Body of pancreas (tissue), 4 donors: ENCODE measurements at places on chromosomes 12 and 14. TPM values are rescaled to one million over a fixed set of nuclear protein-coding genes. Genes with fewer than 3 reads are reported as not detected.

- no peak for DNase-seq
Measured at GRCh38 chr12:8907513-8907912, 6.8 kb upstream of the PHC1 start.

DNA sequence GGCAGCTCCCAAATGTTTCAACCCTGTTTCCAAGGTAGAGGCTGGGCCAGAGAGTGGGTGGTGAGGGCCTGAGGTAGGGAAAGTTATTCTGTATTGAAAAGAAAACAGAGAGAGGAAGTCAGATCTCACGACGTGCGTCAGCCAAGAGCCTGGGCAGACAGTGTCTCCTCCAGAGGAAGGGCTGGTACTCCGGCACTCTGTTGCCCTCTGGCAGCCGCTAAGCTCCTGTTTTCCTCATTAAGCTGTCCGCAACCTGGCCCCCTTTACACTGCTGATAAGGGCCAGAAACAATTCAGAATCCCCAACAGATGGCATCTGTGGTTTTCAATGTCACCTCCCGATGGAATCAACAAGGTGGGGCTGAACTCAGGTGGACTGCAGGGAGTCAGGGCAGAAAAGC lies 26.0 kb upstream of the LTBP2 start:
- DNase-seq, result peak; percentile 28

DNA sequence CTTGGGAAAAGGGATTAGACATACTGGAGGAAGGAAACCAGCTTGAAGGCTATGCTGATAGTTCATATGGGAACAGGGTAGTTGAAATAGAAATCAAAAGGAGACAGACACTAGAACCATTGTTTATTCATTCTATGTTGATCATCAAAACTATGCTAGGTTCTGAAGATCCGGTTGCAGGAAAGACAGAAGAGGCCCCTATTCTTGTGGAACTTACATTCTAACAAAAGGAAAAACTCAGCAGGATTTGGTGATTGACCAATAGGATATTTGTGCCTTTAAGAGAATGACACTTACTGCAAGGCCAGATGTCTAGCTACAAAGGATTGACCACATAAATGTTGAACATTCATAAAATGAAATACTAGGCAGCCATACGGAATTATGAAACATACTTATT lies 179.2 kb downstream of the AKAP6 start:
- no peak for DNase-seq

The SLC17A8 gene
- total RNA-seq, result not detected

The VSX2 gene
- total RNA-seq, result not detected

The KRT73 gene
- 1.3 TPM for total RNA-seq

DNA sequence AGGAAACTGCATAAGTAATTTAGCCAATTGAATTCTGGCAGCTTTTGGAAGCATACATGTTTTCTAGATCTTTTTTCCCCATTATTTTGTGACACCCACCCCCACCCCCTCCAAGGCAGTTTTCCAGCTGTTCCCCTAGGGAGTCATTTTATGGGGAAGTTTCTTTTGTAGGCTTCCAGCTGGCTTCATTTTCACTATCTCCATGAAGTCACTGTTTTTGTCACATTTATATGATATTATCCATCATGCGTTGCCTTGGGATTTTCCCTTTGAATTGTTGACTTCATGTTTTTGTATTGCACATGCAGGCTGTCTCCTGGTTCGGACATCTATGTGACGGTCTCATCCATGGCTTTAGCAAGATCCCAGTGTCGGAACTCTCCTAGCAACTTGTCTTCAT lies 233.6 kb upstream of the RGS6 start:
- DNase-seq, result no peak

DNA sequence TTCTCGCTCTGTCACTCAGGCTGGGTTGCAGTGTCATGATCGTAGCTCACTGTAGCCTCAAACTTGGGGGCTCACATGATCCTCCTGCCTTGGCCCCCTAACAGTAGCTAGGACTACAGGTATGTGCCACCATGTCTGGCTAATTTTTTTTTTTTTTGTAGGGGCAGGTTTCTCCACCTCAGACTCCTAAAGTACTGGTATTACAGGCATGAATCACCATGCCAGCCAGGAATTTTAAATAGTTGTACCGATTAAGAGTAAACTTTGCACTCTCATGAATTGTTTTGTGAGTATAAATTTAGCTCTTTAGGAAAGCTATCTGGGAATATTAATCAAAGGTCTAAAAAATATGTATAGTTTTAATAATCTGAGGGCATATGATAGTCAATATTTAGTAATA lies 25.5 kb downstream of the YEATS4 start:
- no peak for DNase-seq

The AQP2 gene
- total RNA-seq, result not detected

The PLD4 gene
- total RNA-seq, result not detected

- DNase-seq, result no peak
Measured at GRCh38 chr12:69015831-69016230, 82.9 kb upstream of the CPM start.

DNA sequence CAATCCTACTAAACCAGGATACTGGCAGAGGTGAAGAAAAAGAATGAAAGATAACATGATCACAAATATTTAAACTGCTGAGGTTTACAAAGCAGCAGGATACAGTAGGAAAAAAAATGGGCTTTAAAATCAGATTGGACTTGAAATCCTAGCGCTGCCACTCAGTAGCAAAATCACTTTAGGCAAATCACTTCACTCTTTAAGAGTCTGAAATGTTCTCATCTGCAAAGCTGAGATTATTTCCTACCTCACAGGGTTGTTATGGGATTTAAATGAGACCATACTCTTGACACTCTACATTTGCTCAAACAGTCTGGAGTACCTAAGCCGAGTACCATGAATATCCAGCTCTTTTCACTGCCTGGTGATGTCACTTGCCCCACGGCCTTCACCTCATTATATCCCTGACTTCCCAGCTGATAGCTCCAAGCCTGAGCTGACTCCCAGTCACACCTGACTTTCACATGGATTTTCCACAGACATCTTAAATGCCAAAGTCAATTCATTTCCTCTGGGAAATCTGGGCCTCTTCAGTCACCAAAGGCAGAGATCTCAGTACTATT lies 60.2 kb downstream of the UBR7 start:
- DNase-seq, result no peak

- no peak for DNase-seq
Measured at GRCh38 chr12:55637467-55637866, 775 bp downstream of the OR10P1 start.

GRCh38 chr14:56173365-56173922 lies 55.2 kb downstream of the PELI2 start:
- DNase-seq, result no peak

- DNase-seq, result no peak
Measured at GRCh38 chr14:69094481-69094880, 58.4 kb downstream of the DCAF5 start.

GRCh38 chr14:68651652-68652432 lies 141.0 kb downstream of the ZFP36L1 start:
- no peak for DNase-seq

DNA sequence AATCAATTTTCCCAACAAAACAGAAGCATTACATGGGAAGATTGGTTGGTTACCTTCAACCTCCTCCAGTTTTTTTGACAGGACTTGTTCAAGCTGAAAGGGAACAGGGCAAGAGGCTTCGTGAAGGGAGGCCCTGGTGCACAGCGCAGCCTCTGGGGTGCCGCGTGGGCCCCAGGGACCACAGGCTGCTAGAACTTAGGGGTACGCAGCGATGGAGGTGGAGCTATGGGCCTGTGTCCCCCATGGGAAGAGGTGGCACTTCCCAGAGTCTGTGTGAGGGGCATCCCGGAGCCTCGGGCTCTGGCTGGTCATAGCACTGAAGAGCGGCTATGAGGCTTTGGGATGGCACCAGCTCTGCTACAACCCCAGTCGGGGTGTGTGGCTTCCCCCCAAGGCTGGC lies 22.1 kb upstream of the BTBD6 start:
- DNase-seq, result no peak

GRCh38 chr12:98352218-98352811 lies 163.1 kb upstream of the TMPO start:
- DNase-seq, result no peak
